CD4-positive, alpha-beta T cell treated with Interleukin-15 for 4 hours (primary cell): ENCODE measurements at places on chromosomes 3 and 15.
A peak's percentile ranks its signal among the peaks of the same experiment; 100 is the strongest.

GRCh38 chr3:194471863-194472262 is 14.9 kb downstream of the ATP13A3 start:
- DNase-seq, result no peak

DNA sequence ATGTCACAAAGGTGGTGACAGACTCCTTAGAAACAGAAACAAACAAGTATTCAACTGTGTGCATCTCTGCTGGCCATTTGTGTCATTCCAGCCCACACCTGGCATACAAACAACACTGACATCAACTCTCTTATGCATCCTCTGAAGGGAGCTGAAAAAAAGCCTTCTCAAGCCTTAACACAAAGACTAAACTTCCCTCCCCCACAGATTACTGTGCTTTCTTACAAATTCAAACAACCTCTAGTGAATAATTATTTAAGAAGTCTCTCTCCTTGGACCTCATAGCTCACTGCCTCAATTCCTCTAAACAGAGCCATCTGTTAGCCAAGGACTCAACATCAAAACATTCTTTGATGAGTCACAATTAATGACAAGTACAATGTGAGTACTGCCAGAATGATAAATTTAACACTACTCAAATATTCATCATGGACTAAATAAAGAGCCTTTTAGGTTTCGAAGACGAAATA is 132.1 kb downstream of the WDR76 start:
- no peak for DNase-seq

- no peak for DNase-seq
Observed at GRCh38 chr3:188185717-188186251, 31.8 kb downstream of the LPP start.

GRCh38 chr15:77611767-77612166 is 20.9 kb downstream of the LINGO1 start:
- DNase-seq, result no peak

DNA sequence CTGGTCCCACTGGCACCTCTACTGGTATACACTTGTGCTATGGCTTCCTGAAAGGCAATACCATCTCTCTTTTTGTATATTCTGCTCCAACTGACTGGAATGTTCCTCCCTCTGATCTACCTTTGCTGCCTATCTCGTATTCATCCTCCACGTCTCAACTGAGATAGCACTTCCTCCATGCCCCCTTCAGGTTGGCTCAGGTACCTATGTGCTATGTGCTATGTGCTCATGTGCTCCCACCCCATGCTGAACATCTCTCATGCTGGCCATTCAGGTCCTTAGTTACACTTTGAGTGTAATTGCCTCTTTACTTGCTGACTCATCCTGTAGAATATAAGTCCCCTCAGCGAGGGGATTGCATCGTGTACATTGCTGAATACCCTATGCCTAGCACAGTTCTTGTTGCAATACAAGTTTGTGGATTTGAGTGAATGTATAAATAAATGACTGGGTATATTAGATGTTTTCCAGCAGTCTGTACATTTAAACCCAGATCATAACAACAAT is 156.9 kb downstream of the SOX2 start:
- DNase-seq, result no peak

- peak; percentile 92 for DNase-seq
Observed at GRCh38 chr15:65286704-65287519, at the start of gene PARP16. Gene PARP16, minus strand, starts transcription at chr15:65286883. Its CDS starts 457 bp downstream, at chr15:65286426.
